H1 (cell line): ENCODE measurements at places on chromosomes 16 and 17.

DNA sequence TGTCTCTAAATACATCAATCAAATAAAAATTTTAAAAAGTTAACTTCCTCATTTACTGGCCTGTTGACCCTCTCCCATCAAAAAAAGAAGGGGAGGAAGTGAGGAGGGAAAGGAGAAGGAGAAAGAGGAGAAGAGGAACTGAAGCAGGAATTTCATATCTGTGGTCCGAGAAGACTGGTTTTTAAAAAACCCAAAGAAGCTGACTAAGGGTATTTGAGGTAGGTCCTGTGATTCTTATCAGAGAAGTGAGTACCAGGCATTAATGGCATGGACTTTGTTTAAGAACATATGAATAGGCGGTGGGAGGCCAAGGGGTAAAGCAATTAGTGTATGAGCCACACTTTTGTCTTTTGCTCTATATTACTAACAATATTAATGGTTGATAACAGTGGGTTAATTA is 2.0 kb downstream of the SLC46A1 start:
- no peak for DNase-seq

- DNase-seq, result peak; percentile 79
These were observed 12.0 kb upstream of the CLUH start for GRCh38 chr17:2723505-2723996.

DNA sequence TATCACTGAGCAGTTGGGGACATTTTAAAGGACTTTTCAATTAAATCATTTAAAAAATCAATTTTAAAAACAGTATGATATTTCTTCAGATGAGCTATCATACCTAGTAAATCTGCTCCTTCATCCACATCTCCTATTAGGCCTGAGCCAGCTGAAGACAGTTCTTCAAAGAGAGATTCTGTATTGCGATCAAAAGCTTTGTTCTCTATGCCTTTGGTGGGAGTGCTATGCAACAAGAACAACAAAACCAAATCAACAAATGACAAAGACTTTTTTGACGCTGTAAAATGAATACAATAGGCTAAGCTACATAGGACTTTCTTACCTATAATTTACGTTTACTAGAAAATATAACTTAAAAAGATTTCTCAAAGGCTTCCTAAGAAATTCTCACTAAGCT is 106.5 kb downstream of the SPAG9 start:
- no peak for DNase-seq

DNA sequence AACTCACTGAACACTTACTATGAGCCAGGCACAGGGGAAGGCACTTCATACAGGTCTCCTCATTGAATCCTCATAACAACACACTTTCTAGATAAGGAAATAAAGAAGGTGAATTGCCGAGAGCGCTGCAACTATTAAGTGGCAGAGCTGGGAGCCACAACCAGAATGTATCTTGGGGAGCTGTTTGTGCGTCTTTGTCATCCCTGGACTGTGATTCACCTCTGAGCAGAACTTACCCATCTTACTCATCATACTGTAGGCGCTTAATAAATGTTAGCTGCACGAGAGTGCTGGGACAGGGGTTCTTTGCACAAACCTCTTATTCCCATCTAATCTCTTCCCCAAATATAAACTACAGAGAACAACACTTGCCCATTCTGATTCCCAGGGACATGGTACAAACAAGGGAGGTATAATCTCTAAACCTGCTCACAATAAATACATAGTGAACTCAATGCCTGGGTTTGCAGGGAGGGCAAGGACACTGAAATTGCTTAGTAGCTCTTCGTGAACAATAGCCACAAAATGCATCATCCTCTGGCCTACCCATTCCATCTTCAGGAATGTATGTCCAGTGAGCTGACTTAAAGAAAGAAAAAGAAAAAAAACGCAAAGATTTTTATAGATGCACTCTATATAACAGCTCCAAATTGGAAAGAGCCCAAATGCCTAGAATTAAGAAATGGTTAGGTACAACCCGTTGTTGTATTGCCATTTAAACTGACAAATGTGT is 43.0 kb downstream of the MYO18A start:
- no peak for DNase-seq

- DNase-seq, result no peak
These were observed 44.6 kb downstream of the NDEL1 start for GRCh38 chr17:8480011-8480976.

DNA sequence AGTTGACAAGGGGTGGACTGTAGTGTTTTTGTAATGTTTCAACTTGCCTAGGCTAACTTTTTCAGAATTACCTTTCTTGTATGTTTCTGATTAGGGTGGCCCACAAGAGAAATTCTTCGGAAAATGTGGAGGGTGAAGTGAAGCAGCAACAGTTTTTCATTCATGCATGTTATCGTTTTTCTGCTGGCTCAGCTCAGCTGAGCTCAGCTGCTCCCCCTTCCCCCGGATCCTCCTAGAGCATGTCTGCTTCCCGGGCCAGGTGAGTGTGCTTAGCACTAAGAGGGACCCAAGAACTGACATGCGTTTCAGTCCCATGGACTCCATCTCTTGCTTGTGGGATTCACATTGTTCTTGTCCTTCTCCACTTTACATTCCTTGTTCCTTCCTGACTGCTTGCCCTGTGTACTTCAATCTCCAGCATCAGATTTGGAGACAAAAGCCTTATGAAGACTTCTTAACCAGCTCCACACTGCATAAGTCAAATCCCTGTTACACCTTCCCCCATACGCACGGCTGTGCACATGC is 33.6 kb downstream of the SCPEP1 start:
- DNase-seq, result no peak

DNA sequence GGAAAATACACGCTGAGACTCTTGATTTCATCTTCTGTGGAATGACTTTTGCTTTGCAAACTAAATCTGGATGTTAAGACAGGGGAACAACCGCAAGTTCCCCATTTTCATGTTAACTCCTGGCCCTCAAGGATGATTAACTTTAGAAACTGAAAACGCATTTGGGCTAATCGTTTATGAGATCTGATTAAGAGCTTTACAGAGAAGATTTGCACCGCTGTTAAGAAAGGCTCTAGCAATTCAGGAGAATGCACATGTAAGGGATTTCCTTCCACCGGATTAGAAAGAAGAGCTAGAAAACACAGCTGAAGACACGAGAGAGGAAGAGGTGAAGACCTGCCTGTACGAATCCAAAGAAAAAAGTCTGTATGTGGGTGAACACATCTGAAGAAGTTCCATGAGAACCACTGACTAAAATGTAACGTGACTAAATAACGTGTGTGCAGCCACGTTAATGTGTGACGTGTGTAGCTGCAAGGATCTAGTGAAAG is 106.4 kb downstream of the YPEL2 start:
- DNase-seq, result no peak

- no peak for DNase-seq
These were observed 167.8 kb downstream of the KATNIP start for GRCh38 chr16:27717726-27718125.
